Placental pericyte (primary cell): ENCODE measurements at places on chromosomes 4 and X. TPM values are rescaled to one million over a fixed set of nuclear protein-coding genes. Genes with fewer than 3 reads are reported as not detected.

VEGFC gene
- total RNA-seq, result 59.7 and 65.4 TPM in 2 replicates

MAP7D2 gene
- total RNA-seq, result 0.14 and 0.22 TPM in 2 replicates

ZNF711 gene
- 0.57 TPM in 1 of 2 replicates, not detected in the other for total RNA-seq

SORCS2 gene
- 0.14 and 0.22 TPM in 2 replicates for total RNA-seq

PDGFC gene
- 44.4 and 151 TPM in 2 replicates for total RNA-seq

CXCL6 gene
- 10.6 and 46.2 TPM in 2 replicates for total RNA-seq

YY2 gene
- total RNA-seq, result 2.1 and 3.5 TPM in 2 replicates

IL2RG gene
- total RNA-seq, result 0.43 TPM in 1 of 2 replicates, not detected in the other

WNK3 gene
- 0.22 and 0.29 TPM in 2 replicates for total RNA-seq

CCSER1 gene
- 0.14 TPM in 1 of 2 replicates, not detected in the other for total RNA-seq

NXF2B gene
- total RNA-seq, result not detected in 2 replicates

SHROOM2 gene
- 1.8 and 6.7 TPM in 2 replicates for total RNA-seq

SPANXN3 gene
- total RNA-seq, result not detected in 2 replicates

HMX1 gene
- total RNA-seq, result not detected in 2 replicates

RBM47 gene
- 2.3 and 9.8 TPM in 2 replicates for total RNA-seq

SULT1E1 gene
- total RNA-seq, result not detected in 2 replicates
